Lung (tissue), 17 donors: ENCODE measurements at places on chromosomes 12 and 14. TPM values are rescaled to one million over a fixed set of nuclear protein-coding genes. Genes with fewer than 3 reads are reported as not detected.
A peak's percentile ranks its signal among the peaks of the same experiment; 100 is the strongest.

PA2G4 gene
- total RNA-seq: 80.2 TPM

ZNF410 gene
- total RNA-seq: 39.2 TPM

DNA sequence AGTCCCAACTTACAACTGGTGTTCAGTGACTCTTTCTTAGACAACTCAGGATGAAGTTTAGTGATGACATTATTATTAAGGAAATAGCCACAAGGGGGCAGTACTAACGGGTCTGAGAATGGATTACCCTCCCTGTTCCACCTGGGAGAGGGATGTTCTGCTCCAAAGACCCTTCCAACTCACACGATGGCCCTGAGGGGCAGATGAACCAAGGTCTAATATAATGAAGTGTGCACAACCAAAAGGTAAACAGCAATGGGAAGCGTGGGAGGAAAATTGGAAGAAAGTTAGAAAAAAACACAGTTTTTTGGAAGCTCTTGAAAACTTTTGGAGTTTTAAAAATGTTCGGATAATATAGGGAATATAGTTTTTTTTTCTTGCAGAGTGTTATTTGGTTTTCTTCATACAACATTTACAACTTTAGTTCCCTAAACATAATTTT is 24.0 kb downstream of the FGF6 start:
- no peak for DNase-seq
- H3K4me3 ChIP-seq: no peak overlapping the region
- H3K4me1 ChIP-seq: peaks cover 3% of the 10 kb centered on the region
- peaks cover 13% of the 10 kb centered on the region for H3K27me3 ChIP-seq
- no peak overlapping the region for H3K27ac ChIP-seq
- no peaks in the 10 kb centered on the region for H3K36me3 ChIP-seq

DNA sequence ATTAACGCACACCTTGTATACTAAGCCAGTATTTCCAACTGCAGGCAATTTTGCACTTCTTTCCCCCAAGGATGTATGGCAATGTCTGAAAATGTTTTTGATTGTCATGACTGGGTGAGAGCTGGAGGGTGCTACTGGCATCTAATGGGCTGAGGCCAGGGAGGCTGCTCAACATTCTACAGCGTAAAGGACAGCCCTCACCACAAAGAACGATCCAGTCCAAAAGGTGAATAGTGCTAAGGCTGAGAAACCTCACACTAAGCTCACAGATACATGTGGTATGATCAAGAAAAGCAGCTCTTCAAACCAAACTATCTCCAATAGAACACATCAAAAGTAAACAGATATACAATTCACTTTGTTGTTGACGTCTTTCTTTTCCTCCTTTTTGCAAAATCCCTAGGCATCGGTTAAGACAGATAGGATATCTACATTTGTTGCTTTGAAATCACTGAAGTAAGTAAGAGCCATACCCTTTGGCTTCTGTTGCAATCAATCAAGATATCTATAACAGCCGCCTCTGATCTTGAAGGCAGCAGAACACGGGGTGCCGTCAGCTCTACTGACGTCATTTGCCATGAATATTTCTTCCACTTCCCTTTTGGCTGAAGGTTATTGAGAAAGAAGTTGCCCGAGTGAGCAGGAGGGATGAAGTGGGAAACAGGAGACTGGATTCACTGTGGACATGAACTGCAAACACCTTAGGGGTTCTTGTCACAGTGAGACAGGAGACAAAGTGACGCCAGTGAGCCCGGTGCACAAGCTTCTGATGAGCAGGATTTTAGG is 218.3 kb downstream of the FOXN3 start:
- DNase-seq: peak; percentile 49
- no peaks in the 10 kb centered on the region for H3K4me1 ChIP-seq
- no peaks in the 10 kb centered on the region for H3K27me3 ChIP-seq
- no peaks in the 10 kb centered on the region for H3K36me3 ChIP-seq

HOXC12 gene
- total RNA-seq: not detected

DNA sequence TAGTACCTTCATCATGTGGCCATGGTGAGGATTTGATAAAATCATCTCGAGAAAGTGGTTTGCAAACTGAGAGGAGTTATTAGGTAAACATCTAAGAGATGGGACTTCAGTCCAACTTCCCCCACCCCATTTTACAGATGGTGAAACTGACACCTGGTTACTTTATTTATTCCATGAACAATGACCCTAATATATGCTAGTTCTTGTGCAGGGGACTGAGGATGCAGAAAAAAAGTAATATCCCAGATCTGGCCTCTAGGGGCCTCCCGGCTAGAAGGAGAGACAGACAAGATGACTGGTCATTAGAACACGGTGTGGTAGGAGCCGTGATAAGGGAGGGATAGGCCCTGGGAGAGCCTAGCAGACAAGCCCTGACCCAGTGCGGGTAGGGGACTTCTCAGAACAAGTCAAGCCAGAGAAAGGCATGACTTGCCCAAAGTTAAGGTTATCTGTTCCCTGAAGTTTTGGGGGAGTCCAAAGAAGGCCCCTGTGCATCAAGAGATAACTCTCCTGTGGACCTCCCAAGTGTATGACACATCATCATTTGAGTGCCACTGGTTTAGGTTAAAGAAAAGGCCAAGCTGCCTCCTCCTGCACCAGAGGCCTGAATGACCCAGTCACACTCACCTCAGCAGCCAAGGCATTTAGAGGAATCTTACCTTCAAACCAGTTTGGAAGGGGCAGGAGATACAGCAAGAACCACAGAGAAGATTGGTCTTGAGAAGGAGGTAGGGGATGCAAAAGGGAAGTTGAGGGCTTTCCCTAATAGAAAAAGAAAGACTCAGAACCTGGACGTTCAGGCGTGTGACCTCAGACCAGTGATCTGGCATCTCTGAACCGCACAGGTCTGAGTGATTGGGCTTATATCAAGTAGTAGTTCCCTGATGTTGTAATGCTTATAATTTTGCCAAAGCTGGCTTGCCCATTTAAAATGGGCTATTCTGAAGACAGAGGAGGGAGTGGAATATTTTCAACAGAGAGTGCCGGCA is 1.6 kb downstream of the CMKLR1 start:
- no peaks in the 10 kb centered on the region for H3K36me3 ChIP-seq
- no peak for DNase-seq
- peaks cover 8% of the 10 kb centered on the region for H3K27me3 ChIP-seq
- H3K4me3 ChIP-seq: peak overlapping the region; percentile 3
- H3K27ac ChIP-seq: peak overlapping the region; percentile 61
- no peaks in the 10 kb centered on the region for H3K4me1 ChIP-seq

GRCh38 chr12:52060498-52061177 is 9.1 kb upstream of the ATG101 start:
- peaks cover 7% of the 10 kb centered on the region for H3K4me1 ChIP-seq
- DNase-seq: peak; percentile 13
- peaks cover 3% of the 10 kb centered on the region for H3K36me3 ChIP-seq
- no peak overlapping the region for H3K27ac ChIP-seq

DNA sequence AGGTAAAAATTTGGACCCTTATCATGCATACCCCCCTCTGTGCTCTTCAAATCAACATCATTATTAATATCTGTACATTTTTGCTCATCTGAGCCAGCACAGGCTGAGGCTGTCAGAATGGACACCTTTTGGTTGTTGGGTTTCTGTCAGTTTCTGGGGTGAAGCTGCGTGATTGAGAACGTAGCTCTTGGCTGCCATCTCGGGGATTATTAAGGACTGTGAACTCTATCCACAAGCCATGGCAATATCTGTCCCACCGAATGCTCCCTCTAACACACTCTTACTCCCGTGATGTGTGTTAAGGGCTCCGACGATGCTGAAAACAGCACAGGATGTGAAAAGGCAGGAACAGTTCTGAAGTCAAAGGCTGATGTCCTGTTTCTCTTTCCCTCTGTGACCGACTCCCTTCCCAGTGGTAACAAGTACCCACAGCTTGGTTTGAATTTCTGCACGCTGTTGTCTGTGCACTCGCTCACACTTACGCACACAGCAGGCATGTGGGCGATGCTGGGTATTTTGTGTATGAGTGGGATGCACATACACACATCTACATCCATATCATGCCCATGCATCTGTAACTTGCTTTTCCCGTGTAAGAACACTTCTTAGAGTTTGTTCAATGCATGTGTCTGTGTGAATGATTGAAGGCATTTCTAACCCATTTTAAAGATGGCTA is 405.6 kb downstream of the TMEM121 start:
- H3K36me3 ChIP-seq: no peaks in the 10 kb centered on the region
- no peaks in the 10 kb centered on the region for H3K4me1 ChIP-seq
- H3K27ac ChIP-seq: no peak overlapping the region

- no peak for DNase-seq
- H3K4me3 ChIP-seq: no peak overlapping the region
- no peaks in the 10 kb centered on the region for H3K27me3 ChIP-seq
- H3K4me1 ChIP-seq: no peaks in the 10 kb centered on the region
- no peaks in the 10 kb centered on the region for H3K36me3 ChIP-seq
- no peak overlapping the region for H3K27ac ChIP-seq
These were observed 243.2 kb downstream of the ADAMTS20 start for GRCh38 chr12:43308776-43309175.

DNA sequence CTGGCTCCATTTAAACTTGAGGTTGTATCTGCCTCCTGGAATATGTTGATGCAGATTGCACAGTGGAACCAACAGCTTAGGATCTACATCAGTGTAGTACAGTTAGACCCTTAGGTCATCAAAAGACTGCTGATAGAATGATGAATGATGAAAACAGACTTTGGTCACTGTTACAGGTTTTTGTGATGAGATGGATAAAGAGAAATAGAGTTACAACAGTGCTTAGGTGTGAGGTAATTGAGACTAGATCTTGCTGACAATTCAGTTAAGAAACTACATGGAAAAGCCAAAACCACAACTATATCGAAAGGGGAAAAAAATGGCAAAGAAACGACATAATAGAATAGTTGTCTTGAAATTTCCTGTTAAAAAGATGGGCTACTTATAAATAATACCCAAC is 145.7 kb upstream of the LMNTD1 start:
- no peak overlapping the region for H3K27ac ChIP-seq
- H3K4me1 ChIP-seq: no peaks in the 10 kb centered on the region
- H3K36me3 ChIP-seq: no peaks in the 10 kb centered on the region
- DNase-seq: no peak
- H3K4me3 ChIP-seq: no peak overlapping the region
- H3K27me3 ChIP-seq: no peaks in the 10 kb centered on the region

- no peak overlapping the region for H3K27ac ChIP-seq
- no peak for DNase-seq
- H3K4me1 ChIP-seq: no peaks in the 10 kb centered on the region
- no peaks in the 10 kb centered on the region for H3K36me3 ChIP-seq
- peaks cover under 1% of the 10 kb centered on the region for H3K27me3 ChIP-seq
These were observed 27.1 kb downstream of the DIO3 start for GRCh38 chr14:101588286-101588975.

GRCh38 chr12:108324351-108325017 is 14.6 kb downstream of the CMKLR1 start:
- no peak overlapping the region for H3K4me3 ChIP-seq
- H3K27ac ChIP-seq: no peak overlapping the region
- peaks cover 7% of the 10 kb centered on the region for H3K27me3 ChIP-seq
- peaks cover 11% of the 10 kb centered on the region for H3K4me1 ChIP-seq
- no peaks in the 10 kb centered on the region for H3K36me3 ChIP-seq

MAGOHB gene
- 19.7 TPM for total RNA-seq

DNA sequence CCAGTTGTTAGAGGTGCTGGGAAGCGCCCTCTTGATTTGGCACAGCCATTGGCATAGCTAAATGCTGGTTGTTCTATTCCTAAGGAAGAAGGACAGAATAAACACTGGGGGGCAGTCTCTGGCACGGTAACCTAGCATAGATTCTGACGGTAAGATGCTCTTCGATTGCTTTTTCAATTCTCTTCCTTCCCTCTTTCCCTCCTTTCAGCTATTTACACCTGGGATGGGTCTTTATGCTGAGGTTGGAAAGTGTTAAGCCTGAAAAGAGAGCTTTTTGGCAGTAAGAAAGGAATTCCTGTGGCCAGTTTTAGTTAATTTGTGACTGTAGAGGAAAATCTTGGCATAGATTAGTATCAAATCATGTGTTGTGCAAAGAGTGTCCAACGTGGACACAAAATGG is 162.8 kb downstream of the SNAPC1 start:
- H3K4me1 ChIP-seq: peaks cover 7% of the 10 kb centered on the region
- no peak for DNase-seq
- no peak overlapping the region for H3K4me3 ChIP-seq
- H3K27me3 ChIP-seq: no peaks in the 10 kb centered on the region
- H3K27ac ChIP-seq: no peak overlapping the region

DNA sequence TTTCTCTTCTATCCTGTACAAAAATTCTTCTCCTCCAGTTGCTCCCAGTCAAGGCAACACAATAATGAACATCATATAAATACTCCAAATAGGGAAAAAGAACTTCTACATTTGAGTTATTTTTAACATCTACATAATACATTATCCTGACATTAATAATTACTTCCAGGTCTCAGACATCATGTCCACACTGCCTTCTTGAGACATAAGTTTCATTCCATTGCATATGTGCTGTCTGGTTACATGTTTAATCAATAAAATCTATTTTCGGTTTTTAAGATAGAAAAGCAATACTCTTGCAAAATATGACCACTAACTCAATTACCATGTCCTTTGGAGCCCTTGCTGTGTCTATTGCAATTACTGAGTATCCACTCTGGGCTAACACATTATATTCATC is 881.9 kb downstream of the GALC start:
- H3K27ac ChIP-seq: no peak overlapping the region
- H3K4me3 ChIP-seq: no peak overlapping the region
- no peaks in the 10 kb centered on the region for H3K36me3 ChIP-seq
- H3K4me1 ChIP-seq: no peaks in the 10 kb centered on the region

KIF26A gene
- 11.4 TPM for total RNA-seq

PMCH gene
- total RNA-seq: not detected

CLEC7A gene
- 16.8 TPM for total RNA-seq

DNA sequence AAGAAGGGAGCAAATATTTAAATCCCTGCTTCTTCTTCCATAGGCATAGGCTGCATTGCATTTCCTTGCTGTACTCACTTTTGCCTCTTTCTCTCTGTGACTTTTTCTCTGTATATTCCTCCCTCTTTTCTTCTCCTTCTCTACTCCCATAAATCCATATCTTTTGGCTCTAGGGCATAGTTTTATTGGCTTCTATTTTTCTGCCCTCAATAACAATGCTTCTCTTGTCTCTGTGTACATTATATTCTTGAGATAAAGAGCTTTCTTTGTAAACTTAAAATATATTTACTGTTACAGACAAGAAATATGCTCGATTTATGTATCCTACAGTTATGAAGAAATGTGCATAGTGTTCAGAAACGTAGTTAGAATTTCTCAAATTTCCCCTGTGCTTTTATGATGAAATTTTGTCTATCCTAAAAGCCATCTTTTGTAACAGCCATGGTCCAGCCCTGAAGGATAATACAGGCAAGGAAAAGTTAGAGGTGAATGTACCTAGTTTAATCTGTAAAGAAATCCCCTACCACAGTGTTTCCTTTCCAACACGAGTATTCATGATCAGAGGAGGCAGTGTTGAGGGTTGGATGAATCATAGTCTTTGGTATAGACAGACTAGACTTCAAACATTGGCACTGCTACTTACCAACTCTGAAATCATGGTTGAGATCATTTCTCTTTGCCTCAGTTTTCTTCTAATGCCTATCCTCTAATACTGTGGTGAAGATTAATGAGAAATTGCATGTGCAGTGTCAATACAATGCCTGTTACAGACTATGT is 173.3 kb upstream of the FAR2 start:
- no peaks in the 10 kb centered on the region for H3K27me3 ChIP-seq
- no peaks in the 10 kb centered on the region for H3K4me1 ChIP-seq
- H3K36me3 ChIP-seq: no peaks in the 10 kb centered on the region
